ENCODE measurements at places on chromosomes 6 and 20.

- no peak for DNase-seq
Measured at GRCh38 chr6:2817903-2818443, 23.7 kb downstream of the SERPINB1 start.

DNA sequence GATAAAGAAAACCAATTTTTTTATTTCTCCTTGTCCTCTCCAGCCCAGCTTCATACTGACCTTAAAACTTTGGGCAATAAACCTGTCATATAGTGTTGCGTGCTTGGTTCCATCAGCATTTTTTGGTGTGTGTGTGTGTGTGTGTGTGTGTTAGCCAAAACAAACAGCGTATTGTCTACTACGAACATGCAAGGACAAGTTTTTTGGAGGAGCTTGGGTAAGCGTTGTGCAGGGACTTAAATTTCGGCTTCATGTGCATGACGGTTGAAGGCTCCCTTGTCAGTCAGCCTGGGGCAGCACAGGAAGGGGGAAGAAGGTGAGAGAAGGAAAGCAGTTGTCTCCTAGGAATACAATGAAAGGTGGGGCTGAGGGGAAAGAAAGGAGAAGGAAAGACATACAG, 62.0 kb upstream of the PAX1 start:
- no peak for DNase-seq

DNA sequence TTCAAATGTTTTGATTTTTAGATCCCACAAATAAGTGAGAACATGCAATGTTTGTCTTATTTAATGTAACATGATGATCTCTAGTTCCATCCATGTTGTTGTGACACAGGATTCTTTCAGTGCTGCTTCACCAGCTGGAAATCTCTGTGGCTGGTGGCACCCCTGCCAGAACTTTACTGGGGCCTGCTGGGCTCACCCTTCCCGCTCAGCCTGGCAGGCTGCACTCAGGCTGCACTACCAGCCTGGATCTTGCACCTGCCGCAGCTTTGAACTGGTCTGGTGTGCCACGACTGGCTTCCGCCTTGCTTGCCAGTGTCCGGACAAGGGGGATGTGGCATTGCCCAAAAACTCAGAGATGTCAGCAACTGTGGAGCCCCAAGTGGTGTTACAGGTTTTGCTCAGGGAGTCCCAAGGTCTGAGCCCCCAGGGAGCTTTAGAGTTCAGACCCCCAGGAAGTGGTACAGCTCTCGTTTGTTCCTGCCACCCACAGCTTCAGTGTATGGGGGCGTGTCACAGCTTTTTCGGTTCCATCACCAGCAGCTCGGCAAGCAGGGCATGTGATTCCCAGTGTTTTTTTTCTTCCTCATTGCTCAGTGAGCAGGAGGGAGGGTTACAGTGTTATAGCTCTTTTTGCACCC, 72.3 kb upstream of the SYNCRIP start:
- no peak for DNase-seq

DNA sequence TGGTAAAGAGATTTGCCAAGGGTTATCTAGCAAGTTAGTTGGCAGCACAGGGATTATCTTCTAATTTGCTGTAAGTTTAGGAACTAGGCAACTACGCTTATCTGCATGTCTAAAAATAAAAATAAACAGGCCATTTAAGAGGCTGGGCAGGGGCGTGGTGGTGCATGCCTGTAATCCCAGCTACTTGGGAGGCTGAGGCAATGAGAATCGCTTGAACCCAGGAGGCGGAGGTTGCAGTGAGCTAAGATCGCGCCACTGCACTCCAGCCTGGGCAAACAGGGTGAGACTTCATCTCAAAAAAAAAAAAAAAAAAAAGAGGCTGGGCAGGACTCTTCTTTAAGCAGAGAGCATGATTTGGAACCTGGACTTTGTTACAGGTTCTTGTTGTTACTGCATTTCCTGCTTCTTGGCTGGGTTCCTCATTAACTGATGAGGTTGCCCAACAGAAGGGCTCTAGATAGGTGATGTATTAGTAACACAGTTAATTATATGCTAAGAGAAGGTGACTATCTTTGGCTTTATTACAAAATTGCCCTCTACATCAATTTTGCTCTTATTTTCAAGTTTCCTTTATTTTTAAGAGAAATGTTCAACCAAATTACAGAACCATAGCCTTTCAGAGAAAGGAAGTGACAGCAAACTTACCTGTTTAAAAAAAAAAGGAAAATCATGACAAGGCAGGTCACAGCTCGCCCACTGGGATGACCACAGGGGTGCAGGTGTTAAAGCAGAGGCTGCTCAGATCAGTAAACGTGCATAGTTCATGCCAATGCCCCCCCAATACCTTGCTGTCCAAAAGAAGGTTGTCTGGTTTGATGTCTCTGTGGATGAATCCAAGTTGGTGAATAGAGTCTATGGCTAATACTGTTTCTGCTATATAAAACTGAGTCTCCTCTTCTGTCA, 32.5 kb downstream of the STK38 start:
- no peak for DNase-seq

DNA sequence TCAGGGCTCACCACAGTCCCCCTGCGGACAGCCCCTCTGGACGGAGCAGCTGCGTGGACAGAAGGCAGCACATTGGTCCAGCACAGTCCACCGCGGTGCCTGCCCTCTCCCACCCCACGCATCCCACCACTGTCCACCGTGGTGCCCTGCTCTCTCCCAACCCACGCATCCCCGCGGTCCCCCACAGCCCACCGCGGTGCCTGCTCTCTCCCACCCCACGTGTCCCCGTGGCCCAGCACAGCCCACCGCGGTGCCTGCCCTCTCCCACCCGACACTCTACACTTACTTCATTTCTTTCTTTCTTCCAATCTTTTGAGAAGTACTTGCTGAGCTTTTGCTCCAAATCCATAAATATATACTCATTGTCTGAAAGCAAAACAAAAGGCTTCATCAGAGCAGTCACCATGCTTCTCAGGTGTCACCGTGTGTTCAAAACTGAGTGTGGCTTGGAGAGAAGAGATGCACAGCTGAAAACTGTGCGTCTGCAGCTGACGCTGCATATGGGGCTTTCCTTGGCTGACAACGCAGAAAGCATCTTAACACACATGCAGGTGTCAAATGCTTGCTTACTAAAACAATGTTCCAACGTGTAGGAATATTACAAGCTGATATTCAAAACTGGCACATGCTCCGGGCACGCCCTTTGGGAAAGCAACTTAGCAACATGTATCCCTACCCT, 11.8 kb downstream of the FRMD1 start:
- no peak for DNase-seq

DNA sequence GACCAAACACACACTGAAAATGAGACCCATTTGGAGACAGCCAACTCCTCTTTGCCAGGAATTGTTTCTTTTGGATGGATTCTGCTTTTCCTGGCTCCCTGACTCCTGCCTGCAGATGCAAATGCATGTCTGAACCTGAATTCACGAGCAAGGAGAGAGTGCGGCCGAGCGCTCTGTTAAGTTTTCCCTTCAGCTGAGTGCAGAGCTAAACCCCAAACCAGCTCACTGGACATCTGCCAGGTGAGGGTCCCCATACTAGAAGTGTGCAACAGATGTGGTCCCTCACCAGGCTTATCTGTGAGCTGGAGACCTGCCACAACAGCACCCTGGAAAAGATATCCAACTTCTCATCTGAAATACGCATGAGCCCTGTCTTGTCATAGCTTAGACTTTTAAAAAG, 59.0 kb downstream of the CD164 start:
- no peak for DNase-seq

DNA sequence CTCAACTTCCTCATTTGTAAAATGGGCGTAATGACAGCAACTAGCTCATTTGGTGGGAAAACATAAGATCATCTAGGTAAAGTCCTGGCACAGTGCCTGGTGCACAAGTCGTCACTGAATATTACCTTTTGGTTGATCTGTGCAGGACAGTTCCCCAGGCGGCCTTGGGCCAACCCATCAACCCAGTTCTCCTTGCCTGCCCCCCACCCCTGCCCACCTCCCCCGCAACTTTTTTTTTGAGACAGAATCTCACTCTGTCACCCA, 99.2 kb downstream of the JPH2 start:
- no peak for DNase-seq

DNA sequence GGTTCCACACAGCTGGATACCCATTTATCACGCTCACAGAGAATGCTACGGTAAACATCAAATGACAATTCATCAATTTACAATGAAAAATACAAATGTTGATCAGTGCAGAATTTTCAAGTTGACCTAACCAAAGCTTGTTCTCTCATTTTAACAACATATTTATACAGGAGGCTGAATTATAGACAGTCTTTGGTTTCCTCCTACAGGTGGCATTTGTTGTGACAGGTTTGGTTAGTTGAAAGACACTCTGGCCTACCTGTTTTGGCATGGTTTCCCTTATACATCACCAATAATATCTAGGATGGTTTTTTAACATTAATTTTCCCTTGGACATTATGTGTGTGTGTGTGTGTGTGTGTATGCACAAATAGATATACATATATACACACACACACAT, 642.5 kb upstream of the MMS22L start:
- no peak for DNase-seq

GRCh38 chr20:63119963-63120807, 95.7 kb downstream of the YTHDF1 start:
- DNase-seq = no peak

GRCh38 chr6:134379076-134379475, 61.2 kb upstream of the SGK1 start:
- no peak for DNase-seq

- no peak for DNase-seq
Measured at GRCh38 chr6:160134779-160135547, 13.3 kb downstream of the SLC22A1 start.

- DNase-seq = no peak
Measured at GRCh38 chr6:39426073-39426456, 103.6 kb upstream of the KCNK16 start.

- DNase-seq = no peak
Measured at GRCh38 chr20:50710492-50711063, 19.2 kb upstream of the RIPOR3 start.

DNA sequence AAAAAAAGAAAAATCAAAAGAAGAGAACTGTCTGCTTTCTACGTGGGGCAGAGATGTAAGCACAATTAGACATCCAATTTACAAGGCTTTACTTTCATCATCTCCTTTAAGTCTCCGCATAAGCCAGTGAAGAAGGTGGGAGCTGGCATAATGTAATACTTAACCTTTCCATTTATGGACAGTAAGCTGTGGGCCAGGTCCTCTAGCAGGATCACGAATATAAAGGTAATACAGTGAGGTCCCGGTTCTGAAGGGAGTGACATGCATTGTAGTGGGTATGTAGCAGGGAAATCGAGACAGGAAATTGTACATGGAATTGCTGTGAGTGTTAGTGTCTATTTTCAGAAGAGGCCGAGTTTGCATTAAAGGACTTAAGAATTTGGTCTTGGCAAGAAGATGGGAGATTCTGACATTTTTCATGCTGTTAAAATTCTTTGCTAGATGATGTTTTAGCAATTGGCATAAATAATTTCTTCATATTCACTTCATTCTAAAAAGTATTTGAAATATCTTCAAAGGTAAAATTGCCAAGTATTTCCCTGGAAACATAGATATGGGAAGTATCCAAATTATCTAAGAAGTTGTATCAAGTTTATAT, 20.4 kb upstream of the POPDC3 start:
- DNase-seq = no peak

DNA sequence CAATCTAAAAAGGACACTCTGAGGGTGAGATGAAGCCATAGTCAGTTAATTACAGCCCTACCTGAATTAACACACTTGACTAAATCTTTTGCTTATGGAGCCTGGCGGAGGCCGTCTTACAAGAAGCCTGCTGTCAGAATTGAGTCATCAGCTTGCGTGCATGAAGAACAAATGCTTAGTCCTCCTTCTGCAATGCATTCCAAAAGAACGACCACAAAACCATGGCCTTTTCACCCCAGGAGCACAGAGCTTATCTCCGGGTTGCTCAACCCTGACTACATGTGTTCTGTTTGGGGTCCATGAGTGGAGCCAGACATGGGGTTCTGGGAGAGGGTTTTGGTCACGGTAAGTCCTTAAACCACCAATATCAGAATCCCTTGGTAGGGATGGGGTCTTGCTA, 318.1 kb downstream of the CLIC5 start:
- DNase-seq = no peak

DNA sequence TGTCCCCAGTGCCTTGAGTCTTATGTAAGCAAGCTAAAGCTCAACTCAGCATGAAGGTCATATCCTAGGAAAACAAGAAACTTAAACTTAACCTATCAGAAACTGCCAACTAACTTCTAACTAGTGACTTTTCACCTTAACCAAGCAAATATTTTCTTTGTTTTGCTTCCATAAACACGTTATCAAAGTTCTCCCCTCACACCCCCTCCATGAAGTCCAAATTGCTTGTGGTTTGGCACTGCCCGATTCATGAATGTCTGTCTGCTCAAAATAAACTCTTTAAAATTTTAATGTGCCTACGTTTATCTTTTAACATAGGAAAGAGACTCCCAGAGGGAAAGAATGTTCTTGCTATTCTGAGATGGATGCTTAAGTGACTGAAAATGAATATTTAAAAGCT, 34.9 kb downstream of the GSTA2 start:
- no peak for DNase-seq

GRCh38 chr6:163589387-163589786, 174.9 kb downstream of the QKI start:
- DNase-seq = no peak

Measured in HuH-7.5 (cell line).